ENCODE measurements at places on chromosomes 5 and 9.

DNA sequence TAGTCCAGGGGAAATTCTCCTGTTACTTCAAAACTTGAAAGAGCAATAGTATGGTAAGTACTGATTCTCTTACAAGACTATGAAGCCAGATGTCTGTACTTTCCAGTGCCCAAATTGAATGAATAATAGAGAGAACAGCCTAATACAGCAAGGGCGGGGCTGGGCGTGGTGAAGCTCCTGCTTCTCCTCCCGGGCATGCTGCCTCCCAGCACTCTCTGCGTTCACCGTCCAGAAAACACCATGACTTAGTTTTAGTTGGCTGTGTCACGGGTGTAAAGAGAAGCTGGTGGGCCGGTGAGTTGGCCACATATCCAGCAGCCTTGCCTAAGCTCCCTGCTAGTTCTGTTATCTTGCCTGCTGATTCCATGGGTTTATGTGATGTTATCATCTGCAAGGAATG is 40.7 kb upstream of the ADAMTS2 start:
- no peak for DNase-seq

- no peak for DNase-seq
Measured at GRCh38 chr5:34928267-34928666, 1.1 kb upstream of the DNAJC21 start.

DNA sequence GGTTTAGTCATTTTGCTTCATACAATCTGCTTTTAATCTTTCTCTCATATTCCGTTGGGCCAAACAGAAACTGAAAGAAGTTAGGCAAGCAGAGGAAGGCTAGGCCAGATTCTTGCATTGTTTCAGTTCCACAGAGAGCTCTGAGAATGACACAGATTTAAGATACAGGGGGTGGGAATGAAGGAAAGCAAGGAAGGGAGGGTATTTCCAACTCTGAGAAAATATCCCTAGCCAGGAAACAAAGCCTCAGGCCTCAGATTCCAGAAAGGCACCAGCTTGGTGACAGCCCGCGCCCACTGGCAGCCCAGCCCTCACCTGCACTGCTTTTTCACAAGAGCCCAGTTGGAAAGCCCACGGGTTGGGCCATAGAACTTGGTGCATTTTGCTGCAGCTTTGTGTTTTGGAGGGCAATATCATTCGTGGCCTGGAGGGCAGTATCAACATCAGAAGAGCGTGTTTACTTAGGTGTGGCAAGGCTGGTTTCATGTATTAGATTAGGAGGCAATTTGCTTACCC is 63.5 kb downstream of the ENC1 start:
- peak; percentile 30 for DNase-seq

- no peak for DNase-seq
Measured at GRCh38 chr9:136079211-136079915, 15.7 kb downstream of the NACC2 start.

DNA sequence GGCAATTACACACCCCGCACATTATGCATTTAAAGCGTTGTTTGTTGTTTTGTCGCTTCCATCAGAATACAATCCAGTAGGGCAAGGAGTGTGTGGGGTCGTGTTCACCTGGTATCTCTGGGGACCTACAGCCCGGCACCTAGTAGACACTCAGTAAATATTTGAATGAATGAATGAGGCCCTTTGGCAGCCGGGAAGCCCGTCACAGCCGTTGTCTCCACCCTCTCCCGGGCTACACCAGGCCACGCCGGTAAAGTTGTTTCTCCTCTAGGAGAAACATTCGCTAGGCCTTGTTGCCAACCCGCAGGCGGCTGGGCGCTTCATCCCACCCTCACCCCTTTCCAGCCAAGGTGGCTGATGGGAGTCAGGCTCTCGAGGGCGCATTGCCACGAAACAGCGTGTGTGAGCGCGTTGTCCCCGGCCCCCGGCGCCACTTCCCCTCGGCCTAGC is 876 bp upstream of the JAK2 start:
- no peak for DNase-seq

- no peak for DNase-seq
Measured at GRCh38 chr9:136738960-136739359, 3.8 kb downstream of the LCN10 start.

GRCh38 chr9:33908749-33909148 is 91.8 kb downstream of the UBE2R2 start:
- DNase-seq, result no peak

DNA sequence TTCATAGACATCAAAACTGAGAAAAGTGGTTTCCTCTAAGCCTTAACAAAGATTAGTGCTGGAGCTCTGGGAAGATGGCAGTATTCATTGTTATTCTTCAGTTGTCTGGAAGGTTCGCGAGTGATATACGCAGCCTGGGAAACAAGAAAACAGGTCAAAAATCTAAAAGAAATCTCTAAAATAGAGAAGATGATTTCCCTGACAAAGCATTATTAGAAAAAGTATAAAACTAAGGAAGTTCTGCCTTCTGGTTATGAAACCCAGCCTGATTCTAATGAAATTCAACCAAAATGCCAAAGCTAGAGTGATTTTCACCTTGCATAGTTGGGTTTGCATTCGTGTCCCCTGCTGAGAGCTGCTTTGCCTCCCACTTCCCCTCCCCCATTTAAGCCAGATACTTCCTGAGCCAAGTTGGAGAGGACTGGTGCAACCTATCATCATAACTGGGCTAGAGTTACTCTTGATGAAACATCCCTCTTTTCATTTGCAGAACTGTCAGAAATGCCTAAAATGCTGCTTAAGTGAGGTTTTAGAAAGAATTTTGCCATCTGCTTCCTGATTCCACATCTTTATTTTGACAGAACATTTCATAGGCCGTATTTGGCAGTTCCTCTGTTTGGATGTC is 48.4 kb downstream of the NDFIP1 start:
- DNase-seq, result no peak

- DNase-seq, result no peak
Measured at GRCh38 chr5:177603631-177604030, 3.7 kb downstream of the B4GALT7 start.

DNA sequence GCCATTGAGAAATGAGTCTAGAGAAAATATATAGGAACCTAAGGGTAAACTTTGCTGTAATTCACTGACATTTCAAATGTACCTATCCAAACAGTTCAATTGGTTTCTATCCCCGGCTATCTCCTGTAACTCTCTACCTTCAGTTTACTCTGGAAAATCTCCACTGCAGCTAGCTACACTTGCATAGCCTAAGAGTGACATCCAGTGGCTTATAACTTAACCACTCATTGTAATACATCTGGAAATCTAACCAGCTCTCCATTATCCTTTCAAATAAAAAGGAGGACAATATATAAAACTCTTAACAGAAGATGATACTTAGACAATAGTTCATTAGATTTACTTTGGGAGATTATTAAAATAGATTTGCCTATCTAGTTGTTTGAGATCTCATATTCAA is 35.3 kb upstream of the SPDL1 start:
- no peak for DNase-seq

GRCh38 chr9:113543296-113543981 is 79.9 kb downstream of the RGS3 start:
- no peak for DNase-seq

DNA sequence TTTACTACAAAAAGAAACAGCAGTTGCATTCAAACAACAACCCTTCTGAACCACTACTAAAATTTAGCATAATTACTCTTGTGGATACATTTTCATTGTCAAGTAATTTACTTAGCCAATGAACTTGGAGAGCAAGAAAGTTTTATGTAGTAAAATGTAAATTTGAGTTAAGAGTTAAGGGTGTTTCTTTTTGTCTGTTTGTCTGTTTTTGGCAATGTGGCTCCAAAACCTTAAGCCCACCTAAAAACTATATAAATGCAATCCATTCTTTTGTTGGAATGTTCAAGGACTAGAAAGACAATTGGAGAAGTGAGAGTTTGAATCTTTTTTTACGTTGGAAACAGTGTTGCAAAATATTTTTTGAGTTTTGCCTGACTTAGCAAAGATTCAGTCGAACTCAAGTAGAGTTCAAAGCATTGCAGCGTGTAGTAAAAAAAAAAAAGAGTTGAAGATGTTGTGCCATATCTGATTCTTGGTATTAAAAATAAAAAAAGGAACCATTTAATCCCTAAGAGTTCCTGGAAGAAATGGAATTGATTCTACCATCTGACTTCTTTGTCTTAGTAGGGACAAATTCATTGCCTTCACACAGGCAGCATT is 867 bp downstream of the SYK start:
- no peak for DNase-seq

GRCh38 chr5:172694061-172694460 is 53.0 kb downstream of the NEURL1B start:
- no peak for DNase-seq

GRCh38 chr9:21744841-21745240 is 57.6 kb upstream of the MTAP start:
- no peak for DNase-seq

GRCh38 chr9:77472646-77473045 is 175.5 kb downstream of the GNA14 start:
- no peak for DNase-seq

GRCh38 chr5:16690243-16690852 is 73.6 kb upstream of the RETREG1 start:
- DNase-seq, result peak; percentile 49

DNA sequence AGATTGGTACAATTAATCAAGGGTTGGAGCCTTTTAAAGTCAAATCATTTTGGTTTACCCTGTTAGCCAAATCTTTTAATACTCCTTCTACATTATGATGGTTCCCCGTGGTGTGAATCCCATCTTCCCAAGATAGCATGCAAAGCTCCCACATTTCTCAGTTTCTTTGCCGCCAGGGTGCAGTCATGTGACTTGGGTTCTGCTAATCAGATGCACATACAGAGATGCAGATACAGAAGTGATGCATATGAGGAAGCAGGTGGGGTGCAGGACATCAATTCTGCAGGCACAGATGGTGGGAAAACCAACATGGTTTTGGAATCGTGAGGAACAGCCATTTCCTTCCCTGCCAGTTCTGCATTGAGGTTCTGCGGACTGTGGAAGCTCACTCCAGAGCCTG is 8.4 kb upstream of the MAST4 start:
- DNase-seq, result no peak

DNA sequence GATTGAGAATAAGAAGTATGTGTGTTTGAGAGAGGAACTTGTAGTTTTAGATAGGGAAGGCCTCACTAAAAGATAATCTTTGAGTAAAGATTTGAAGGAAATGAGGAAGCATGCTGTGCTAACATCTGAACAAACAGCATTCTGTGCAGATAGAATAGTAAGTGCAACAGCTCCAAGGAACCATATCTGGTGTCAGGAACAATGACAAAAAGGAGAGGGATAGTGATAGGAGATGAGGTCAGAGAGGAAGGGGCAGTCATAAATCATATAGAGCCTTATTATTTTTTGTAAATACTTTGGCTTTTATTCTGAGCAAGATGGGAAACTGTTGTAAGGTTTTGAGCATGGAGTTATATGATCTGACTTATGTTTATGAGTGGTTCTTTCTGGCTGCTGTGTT is 3.8 kb downstream of the MRPL22 start:
- DNase-seq, result no peak

GRCh38 chr5:180637962-180638680 is 11.3 kb downstream of the FLT4 start:
- no peak for DNase-seq

- DNase-seq, result peak; percentile 35
Measured at GRCh38 chr5:54717870-54718269, 200.3 kb downstream of the SNX18 start.

DNA sequence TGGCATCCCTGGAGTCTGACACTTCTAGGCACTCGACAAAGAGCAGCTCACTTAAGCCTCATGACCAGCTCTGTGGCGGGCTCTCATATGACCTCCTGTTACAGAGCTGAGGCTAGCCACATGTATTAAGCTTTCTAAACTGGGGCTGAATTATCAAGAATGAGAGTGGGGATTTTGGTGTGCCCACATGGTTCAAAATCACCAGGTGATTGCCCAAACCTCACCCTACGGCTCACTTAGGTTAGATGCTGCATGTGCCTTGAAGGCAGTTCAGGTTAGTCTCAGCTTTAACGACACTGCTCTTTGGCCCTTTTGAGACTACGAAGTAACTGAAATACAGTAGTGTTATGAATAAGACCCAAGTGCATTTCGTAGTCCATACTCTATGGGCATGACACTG is 39.4 kb upstream of the SMIM32 start:
- DNase-seq, result no peak

DNA sequence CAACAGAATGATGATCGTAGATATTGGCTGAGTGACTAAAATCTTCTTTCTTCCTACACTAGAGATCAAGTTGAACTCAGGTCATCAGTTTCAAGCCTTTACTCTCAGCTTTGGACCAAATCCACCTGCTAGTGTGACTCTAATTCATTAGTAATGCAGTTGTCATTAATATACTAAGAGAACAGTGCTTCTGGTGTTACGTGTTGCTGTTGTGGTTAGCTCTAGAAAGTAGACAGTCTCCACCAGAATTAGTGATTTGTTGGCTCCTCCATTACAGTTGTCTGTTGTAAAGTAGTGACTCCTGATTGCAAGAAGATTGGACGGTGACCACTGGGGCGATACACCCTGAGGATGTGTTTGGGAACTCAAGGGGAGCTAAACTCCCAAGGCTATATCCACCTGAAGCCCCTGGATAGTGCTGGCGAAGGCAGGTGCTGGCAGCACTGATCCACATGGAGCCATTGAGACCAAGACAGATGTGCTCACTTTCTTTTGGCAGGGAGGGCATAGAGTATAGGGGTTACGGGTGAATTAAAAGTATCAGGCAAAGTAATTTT is 3.1 kb downstream of the CAMK4 start:
- DNase-seq, result no peak

- no peak for DNase-seq
Measured at GRCh38 chr5:143567583-143568504, 164.4 kb upstream of the NR3C1 start.

- DNase-seq, result peak; percentile 67
Measured at GRCh38 chr9:133148199-133149129, 15.2 kb downstream of the GBGT1 start.

GRCh38 chr5:147169901-147170300 is 64.9 kb upstream of the STK32A start:
- DNase-seq, result no peak

GRCh38 chr5:17405976-17406375 is 92.1 kb upstream of the TAF11L2 start:
- no peak for DNase-seq

DNA sequence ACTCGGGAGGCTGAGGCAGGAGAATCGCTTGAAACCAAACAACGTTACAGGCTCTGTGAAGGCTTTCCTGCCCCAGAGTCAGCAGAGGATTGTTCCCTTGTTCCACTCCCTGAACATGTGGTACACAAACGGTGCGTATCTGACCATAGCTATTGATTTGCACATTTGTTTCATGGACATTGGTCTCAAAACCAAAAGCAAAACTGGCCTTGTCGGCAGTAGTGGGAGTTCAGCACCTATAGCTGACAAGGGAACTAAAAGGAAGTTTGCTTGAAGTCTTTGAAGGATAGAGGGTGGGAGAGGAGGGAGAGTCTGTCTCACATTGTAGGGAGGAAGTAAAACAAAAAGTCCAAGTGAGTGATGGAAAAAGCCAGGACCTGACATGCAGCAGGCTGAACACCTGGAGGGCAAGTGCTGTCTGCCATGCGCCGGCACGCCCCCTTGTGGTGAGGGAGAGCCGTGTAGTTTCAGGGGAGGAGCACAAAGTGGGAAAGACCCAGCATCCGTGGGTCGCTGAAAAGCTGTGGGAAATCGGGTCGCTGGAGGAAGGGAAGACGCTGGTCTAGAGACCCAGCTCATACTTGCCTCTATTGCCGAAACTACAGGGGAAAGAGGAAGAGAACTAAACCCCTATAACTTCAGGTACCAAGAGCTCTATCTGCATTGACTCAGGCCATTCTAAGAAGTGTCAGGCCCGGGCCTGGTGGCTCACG is 58.0 kb downstream of the RAD23B start:
- DNase-seq, result peak; percentile 84
